ENCODE measurements at places on chromosomes 5 and 9. TPM values are rescaled to one million over a fixed set of nuclear protein-coding genes. Genes with fewer than 3 reads are reported as not detected.

DNA sequence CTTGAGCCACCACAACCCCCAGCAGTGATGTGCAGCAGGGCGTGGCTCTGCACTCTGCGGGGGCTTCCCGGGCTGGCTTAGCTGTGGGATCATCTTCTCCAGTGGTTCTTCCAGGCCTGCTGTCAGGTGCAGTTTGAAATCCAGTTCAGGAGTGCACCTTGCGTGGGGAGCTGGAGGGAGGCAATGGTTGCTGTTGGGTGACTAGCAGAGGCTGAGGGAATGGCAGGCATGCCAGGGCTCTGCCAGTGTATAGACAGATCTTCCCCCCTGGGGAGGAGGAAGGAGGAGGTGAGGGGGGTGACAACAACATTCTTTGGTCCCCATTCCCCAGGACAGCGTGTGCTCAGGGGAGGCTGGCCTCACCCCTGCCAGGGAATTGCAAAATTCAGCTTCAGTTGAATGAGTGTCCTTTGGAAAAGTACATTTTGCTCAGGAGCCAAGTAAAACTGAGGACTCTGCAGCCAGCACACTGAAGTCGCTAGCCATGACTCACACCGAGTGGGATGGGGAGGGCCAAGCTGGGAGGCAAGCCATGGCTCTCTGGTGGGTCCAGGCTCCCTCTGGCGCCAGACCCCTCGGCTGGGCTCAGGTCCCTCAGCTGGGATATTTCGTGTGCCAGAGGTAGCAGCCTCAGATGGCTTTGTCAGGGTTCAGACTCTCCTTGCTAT, 35.0 kb downstream of the ERGIC1 start:
- peak; percentile 93 for DNase-seq

DDX4 gene
- total RNA-seq: not detected

DNA sequence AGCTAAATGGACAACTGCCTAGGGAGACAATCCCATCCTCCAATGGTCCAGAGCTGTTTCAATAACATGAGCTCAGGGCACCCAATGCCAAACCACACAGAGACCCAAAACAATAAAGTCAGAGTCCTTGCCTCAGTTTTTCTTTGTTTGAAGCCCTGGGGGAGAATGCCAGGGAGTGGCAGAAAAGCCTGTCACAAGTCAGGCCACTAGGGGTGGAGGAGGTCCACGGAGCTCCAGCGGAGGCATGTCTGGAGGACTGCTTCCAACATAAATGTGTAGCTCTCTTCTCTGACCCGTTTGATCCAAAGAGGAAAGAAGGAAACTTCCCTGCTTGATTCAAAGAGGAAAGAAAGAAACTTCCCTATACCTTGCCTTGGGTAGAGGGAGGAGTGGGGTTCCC, 175.3 kb downstream of the HSPA4 start:
- DNase-seq: no peak

DNA sequence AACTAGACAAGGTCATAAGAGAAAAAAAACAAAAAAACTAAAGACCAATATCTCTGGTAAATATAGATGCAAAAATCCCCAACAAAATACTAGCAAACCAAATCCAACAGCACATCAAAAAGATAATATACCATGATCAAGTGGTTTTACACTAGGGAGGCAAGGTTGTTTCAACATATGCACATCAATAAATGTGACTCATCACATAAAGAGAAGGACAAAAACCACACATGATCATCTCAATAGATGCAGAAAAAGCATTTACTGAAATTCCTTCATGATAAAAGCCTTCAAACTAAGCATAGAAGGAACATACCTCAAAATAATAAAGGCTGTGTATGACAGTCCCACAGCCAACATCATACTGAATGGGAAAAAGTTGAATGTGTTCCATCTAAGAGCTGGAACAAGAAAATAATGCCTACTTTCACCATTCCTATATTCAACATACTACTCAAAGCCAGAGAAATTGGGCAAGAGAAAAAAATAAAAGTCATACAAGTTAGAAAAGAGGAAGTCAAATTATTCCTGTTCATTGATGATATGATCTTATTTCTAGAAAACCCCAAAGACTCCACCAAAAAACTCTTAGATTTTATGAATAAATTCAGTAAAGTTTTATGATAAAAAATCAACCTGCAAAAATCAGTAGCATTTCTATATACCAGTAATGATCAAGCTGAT, 72.2 kb upstream of the FAM169A start:
- no peak for DNase-seq

TPM2 gene
- total RNA-seq: 2,099 TPM

GRCh38 chr9:110213413-110214044, 5.6 kb upstream of the C9orf152 start:
- no peak for DNase-seq

DNA sequence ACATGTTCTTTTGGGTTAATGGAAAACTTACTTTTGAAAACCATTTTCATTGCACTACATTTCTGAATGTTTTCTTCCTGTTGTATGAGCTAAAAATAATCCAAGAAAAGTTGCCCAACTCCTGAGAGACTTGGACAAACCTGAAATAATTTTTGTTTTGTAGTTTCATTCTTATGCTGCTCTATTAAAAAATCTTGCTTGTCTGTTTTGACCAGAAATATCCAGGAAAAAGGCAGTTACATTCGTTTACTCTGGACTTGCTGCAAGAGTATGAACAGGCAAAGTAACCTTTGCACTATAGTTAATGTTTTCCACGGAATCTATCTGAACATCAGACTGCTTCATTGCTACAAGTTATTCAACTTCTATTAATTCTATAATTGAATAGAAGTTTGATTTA, 200.1 kb upstream of the DAB2 start:
- no peak for DNase-seq

DNA sequence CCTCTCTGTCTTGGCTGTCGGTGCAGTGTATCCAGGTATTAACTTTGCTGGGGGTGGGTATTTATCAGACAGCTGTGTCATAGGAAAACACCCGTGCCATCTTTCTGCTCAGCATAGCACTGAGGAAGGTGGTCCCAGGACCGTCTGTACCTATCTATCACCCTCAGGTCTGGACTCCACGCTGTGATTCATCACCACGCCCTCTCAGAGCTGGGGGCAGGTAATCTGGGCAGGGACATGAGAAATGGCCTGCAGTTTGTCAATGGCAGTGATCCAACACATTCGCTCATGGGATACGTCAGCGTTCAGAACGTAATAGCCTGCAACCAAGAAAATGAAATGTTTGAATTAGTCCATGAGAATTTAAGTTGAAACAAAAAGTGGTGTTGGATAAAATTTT, 151.6 kb upstream of the MAP1B start:
- DNase-seq: peak; percentile 21

- no peak for DNase-seq
These were observed 20.4 kb downstream of the HAVCR2 start for GRCh38 chr5:157088342-157088990.

SLC12A7 gene
- total RNA-seq: 9.8 TPM

DNA sequence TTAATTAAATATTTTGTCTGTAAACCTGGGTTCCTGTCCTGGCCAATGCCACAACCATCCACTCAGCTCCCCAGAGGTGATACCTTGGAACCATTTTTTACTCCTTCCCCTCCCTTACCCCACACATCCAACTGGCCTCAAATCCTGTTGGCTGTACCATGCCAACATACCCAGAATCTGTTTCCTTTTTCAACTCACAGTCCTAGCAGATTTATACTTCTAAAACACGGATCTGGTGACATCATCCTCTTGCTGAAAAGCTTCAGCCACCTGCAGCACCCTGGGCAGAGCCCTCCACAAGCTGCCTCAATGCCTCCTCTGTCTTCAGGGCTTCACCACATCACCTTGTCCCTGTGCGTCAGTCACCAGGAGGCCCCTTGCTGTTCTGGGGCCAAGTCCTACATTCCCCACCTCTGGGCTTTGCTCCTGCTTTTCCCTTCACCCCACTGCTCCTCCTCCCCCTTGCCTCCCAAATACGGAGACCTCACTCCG, 14.9 kb downstream of the SEMA6A start:
- DNase-seq: no peak

DNA sequence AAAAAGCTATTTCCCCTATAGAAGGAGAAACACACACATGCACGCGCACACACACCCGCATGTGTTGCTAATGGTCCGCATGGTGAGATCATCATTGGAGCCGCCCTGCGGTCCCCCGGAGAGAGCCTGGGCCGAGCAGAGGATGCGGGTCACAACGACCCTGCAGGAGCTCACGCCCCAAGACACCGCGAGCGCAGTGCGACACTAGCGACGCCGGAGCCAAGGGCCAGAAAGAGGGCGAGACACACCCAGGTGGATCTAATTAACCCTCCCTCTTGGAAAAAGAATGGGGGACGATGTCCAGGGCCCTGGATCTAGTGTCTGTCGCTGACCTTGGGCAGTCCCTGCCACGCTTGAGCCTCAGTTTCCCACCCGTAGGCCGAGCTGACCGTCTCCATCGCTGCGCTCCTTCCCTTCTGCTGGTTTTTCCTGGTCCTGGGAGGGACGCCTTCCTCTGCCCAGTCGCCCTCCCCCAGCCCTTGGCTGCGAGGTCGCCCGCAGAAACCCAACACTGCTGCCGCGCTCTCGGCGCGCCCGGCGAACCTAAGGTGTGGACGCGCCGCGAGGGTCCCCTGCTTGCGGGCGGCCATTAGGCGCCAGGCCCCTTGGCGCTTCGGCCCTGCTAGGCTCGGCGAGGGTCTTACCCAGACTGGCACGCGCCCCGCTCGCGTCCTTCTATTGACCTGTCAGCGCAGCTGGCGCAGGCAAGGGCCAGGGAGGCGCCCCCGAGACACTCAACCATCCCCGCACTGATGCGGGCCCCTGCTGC, 47.5 kb upstream of the RNF20 start:
- peak; percentile 21 for DNase-seq

- DNase-seq: peak; percentile 41
These were observed 305.8 kb downstream of the PDE4D start for GRCh38 chr5:59587489-59588337.

DNA sequence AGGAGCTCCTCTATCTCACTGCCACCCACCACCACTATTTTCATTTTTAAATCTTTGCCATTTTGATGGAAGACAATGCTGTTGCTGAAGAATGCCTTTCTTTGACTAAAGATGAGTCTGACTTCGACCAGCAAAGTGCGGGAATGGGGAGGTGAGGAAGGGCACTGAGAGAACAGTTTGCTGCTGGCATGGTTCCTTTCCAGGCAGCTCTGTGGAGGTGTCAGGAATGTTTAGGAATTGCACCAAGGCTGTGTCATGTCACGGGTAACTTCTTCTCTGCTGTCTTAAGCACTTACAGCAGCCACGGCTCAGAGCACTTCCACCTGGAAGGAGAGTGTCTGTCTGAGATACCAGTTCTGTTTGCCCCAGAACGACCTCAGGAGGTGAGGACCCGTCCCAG, 41.4 kb upstream of the SHB start:
- no peak for DNase-seq

All from fibroblast of the aortic adventitia (primary cell).